ENCODE measurements at places on chromosomes 16 and 17.

GRCh38 chr17:29057361-29057760, 14.4 kb downstream of the PIPOX start:
- DNase-seq, result no peak

GRCh38 chr16:75252946-75253911, 1.8 kb upstream of the BCAR1 start:
- DNase-seq, result no peak

- DNase-seq, result no peak
Measured at GRCh38 chr16:74757349-74757748, 17.3 kb downstream of the FA2H start.

DNA sequence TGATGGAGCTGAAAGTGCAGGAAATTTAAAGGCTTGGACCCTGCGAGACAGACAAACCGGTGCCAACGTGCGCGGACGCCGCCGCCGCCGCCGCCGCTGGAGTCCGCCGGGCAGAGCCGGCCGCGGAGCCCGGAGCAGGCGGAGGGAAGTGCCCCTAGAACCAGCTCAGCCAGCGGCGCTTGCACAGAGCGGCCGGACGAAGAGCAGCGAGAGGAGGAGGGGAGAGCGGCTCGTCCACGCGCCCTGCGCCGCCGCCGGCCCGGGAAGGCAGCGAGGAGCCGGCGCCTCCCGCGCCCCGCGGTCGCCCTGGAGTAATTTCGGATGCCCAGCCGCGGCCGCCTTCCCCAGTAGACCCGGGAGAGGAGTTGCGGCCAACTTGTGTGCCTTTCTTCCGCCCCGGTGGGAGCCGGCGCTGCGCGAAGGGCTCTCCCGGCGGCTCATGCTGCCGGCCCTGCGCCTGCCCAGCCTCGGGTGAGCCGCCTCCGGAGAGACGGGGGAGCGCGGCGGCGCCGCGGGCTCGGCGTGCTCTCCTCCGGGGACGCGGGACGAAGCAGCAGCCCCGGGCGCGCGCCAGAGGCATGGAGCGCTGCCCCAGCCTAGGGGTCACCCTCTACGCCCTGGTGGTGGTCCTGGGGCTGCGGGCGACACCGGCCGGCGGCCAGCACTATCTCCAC, at the start of gene NOG:
TSS of gene NOG (plus strand) at position 54 of the 674 bp plus-strand sequence. CDS start at position 579, 525 bp downstream.
- DNase-seq, result peak; percentile 65

GRCh38 chr16:85536073-85536410, 77.1 kb upstream of the GSE1 start:
- no peak for DNase-seq
